ENCODE measurements at places on chromosomes 6 and 20. TPM values are rescaled to one million over a fixed set of nuclear protein-coding genes. Genes with fewer than 3 reads are reported as not detected.

Gene PHACTR1
- total RNA-seq, result not detected

Gene FRK
- 1.5 TPM for total RNA-seq

Gene SLC17A9
- 0.02 TPM for total RNA-seq

Gene LY6G6F
- total RNA-seq, result not detected

Gene HLA-DQB1
- not detected for total RNA-seq

Gene SLC22A23
- 11.2 TPM for total RNA-seq

Gene MAS1
- total RNA-seq, result not detected

All from A549 treated with RU486 at 1 μM for 4 hours (cell line).